OCI-M1 (cell line): ENCODE measurements at places on chromosomes 4 and X.

DNA sequence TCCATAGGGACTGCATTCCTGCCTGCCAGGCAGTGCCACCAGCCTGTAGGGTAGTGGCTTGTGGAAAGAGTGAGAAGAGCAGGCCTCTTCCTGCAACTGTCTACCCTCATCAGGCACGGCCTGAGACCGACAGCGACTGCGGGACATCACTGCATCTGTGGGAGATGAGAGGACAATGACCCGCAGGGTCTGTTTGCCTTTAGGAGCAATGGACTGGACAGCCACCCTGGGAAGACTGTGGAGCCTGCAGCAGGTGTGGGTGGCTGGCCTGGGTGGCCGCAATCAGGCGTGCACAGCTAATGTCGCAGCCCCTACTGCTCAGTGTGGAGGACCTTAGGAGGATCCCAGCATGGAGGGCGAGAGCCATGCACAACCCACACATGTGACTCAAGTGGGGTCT, 227.9 kb downstream of the PTTG2 start:
- no peak for DNase-seq

GRCh38 chr4:184420402-184420801, 53.9 kb downstream of the IRF2 start:
- DNase-seq: no peak

DNA sequence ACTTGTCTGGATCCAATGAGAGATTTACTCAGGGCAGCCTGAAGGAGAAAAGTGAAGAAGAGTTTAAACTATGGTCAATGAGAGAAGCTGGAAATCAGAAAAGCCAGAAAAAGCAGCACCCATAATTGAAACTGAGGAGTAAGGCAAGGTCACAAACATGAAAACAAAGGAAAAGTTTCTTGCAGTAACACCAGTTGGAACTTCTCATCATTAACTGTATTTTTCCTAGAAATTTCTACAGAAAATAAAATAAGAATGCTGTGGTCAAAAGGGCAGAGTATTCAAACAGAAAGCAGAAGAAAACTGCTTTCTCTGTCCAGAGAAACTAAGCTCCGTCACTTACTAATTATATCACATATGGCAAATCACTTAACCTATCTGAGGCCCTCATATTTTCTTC, 102.2 kb downstream of the OR13H1 start:
- DNase-seq: no peak

- DNase-seq: no peak
Measured at GRCh38 chrX:118345045-118345463, 852 bp upstream of the WDR44 start.

GRCh38 chrX:106932960-106933537, 12.8 kb downstream of the CLDN2 start:
- DNase-seq: peak; percentile 1

DNA sequence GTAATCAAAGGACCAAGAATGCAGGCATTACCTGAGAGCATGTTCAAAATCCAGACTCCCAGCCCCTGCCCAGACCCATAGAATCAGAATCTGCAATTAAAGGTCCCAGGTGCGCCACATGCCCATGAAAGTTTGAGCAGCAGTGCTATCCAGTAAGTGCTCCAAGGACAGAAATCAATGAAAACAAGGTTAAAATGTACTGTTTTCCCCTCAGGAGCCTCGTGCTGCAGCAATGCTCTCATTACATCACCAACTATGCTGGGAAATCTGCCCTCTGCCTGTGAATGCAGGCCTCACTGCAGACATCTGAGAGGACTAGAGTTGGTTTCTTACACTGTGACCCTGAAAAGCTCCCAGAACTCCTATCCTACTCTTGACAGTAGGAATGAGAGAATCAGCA, 21.1 kb downstream of the ANXA5 start:
- DNase-seq: no peak

- DNase-seq: no peak
Measured at GRCh38 chr4:4694296-4694772, 152.5 kb upstream of the STX18 start.

GRCh38 chr4:186936496-186937375, 213.1 kb upstream of the FAT1 start:
- no peak for DNase-seq

GRCh38 chr4:7101692-7102515, 34.0 kb upstream of the GRPEL1 start:
- peak; percentile 78 for DNase-seq

DNA sequence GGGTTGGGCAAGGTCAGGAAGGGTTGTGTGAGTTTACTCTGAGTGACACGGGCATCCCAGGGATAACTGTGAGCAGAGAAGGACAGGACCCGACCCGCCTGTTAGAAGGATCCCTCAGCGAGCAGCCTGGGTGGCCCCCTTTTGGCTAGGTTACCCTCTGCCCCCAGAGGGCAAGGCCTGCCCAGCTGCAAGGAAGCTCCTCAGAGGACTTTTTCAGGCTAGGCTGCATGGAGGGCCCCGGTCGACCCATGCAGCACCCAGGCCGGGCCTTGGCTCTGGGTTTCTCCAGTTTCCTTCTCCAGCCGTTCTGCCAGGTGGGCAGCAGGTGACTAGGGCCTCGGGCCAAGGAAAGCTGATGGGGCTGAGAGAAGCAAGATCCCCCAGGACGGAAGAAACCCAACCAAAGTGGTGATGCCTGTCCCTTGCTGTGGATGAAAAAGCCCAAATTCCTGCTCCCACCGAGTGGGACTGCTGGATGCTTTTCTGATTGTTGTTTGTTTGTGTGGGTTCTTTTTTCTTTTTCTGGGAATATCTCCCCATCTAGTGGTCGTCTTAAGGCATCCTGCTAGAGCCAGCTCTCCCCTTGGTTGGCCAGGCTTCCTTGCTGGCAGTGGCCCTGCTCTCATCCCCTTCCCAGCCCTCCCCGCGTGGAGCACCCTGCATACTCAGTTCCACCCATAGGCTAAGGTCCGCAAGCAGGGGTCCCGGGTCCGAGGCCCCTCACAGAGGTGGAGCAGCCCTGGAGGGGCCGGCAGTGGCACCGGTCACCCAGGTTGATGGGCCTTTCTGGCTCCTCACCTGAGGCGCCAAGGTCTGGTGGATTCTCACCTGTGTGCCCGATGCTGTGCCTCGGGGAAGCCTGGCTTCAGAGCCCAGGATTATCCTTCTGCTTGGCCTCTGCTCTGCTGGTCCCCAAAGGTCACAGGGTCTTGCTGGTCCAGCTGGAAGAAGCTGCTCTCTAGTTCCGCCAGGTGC, 1.8 kb downstream of the ZFP92 start:
- no peak for DNase-seq

DNA sequence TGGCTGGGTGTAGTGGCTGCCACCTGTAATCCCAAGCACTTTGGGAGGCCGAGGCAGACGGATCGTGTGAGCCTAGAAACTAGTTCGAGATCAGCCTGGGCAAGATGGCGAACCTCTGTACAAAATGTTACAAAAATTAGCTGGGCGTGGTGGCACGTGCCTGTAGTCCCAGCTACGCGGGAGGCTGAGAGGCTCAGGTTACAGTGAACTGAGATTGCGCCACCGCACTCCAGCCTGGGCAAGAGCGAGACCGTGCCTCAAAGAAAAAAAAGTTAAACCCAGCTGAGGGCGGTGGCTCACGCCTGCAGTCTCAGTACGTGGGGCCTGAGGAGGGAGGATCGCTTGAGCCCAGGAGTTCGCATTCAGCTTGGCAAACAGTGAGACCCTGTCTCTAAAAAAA, 1.1 kb downstream of the TKTL1 start:
- no peak for DNase-seq

DNA sequence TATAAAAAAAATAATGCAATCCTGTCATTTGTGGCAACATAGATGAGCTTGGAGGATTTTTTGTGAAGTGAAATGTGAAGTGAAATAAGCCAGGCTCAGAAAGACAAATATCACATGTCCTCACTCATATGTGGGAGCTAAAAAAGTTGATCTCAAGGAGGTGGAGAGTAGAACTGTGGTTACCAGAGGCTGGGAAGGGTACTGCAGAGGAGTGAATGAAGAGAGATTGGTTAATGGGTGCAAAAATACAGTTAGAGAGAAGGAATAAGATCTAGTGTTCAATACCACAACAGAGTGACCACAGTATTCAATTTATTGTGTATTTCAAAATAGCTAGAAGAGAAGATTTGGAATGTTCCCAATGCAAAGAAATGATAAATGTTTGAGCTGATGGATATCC, 13.4 kb upstream of the ZCCHC18 start:
- DNase-seq: no peak

GRCh38 chrX:138875472-138875871, 164.0 kb upstream of the FGF13 start:
- DNase-seq: no peak

DNA sequence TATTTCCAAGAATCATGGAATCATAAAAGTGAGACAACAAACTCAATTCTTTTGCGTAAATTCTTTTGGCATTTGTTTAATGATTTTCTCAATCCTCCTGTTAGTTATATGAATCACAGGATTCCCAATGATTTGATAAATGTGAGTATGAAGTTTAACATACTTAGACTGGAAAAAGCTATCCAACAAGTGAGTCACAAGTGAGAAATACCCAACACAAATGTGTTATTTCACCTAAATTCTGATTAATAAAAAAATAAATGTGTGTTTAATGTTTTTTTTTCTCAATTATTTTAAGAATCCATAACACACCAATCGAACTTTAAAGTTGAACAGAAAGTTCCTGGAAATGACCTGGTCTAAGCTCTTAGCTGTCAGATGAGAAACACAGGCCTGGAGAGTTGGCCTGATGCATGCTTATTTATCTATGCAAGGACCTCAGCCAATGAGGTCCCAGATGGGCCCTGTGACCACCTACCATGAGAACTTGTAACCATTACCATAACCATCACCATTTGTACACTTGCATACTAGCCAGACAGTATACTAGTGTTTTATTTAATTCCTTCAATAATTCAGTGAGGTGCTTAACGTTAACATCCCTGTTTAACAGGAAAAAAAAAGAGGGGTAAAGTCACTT, 386.7 kb downstream of the SPRY1 start:
- no peak for DNase-seq

DNA sequence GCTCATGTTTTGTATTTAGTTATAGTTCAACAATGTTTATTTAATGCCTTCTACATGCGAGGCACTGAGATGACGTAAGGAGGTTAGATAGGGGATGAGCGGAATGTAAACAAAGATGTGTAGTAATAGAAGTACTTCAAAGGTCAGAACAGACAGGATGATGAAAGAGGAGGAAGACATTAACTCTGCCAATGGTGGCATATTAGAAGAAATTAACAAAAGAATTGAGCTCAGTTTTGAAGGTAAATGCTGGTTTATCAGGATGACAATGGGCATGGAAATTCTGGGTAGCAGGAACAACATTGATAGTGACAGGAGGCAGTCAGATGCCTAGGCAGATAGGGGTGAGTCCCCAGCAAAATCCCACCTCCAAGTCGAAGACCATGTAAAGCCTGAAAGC, 62.3 kb upstream of the PGRMC2 start:
- no peak for DNase-seq

DNA sequence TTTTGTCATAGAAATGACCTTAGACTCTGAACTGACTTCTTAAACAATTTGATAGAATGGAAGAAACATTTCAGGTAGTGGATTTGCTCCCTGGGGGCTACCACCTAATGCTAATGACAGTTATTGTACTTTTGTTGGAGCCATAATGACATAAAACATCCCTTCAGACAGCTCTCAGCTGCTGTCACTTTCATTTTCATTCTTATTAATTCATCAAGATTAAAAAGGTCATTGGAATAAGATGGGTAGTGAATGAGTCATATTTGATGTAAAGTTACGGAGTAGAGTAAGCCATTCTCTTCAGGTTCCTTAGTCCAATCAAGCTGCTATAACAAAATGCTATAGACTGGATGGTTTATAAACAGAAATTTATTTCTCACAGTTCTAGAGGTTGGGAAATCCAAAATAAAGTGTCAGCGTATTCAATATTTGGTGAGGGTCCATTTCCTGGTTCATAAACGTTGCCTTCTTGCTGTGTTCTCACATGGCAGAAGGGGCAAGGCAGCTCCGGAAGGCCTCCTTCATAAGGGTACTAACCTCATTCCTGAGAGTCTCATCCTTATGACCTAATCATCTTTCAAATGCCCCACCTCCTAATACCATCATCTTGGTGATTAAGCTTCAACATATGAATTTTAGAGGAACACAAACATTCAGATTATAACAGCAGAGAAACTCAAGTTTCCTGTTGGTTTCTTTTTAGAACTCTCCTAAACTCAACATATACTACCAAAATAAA, 268.5 kb downstream of the ARAP2 start:
- peak; percentile 34 for DNase-seq

- DNase-seq: peak; percentile 97
Measured at GRCh38 chrX:13734278-13735172, at the start of the genes OFD1 and TRAPPC2. TSS of gene OFD1 (plus strand) at chrX:13734748. CDS start at chrX:13735072, 324 bp downstream. TSS of gene TRAPPC2 (minus strand) at chrX:13734620. CDS start at chrX:13719963, 14,657 bp downstream.

DNA sequence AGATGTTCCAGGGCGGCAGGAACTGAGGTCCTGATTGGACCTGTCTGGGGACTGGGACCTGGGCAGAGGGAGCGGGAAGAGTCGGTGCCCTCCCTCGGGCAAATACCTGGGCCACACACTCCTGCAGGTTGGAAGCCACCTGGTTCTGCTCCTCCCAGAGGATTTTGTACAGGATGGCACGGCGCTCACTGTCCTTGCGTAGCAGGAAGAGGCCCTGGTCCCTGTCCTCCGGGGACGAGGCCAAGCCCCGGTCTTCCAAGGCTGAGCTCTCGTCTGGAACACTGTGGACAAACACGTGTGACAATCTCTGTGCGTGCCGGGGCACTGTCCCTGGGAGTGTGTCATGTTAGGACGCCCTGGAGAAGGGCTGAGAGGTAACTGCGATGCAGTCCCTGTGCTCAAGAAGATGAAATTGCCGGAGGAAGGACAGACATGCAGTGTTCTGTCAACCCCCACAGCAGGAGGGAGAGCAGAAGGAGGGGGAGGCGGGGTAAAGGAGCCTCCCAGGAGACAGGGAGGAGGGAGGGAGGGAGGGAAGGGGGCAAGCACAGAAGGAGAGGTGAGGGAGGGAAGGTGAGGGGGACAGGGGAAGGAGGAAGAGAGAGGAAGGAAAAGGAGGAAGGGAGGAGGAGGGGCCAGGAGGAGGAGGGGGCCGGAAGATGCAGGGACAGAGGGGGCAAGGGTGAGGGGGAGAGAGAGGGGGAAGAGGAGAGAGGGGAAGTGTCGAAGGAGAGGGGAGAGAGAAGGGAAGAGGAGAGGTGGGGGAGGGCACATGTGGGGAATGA, 29.0 kb downstream of the PDHA1 start:
- DNase-seq: peak; percentile 27

DNA sequence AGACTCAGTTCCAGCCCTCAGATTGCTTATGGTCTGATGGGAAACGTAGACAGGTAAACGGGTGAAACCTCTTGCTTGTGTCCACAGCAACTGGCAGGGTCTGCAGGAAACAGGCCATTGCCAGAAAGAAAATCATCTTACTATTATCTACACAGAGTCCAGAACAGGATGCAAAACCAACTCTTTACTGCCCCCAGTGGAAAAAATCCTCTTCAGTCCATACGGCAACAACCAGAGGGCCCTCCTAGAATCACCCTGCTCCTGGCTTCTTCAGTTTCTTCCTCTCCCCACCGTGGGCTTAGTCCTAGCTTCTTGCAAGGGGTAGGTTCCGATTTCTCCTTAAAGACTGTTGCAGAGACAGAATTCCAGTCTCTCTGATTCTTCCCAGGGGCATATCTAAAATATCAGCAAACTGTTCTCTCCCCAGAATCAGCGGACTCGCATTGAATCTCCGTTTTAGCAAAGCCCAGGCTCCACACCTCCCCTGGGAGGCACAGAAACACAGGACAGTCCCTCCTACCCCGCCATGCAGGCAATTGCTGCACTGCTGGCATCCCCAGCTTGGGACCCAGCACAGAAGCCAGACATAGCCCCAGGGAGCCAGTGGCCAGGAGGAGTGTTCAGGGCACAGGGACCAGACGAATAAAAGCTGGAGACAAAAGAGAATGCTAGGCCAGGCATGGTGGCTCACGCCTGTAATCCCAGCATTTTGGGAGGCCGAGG, 41.0 kb upstream of the SH3RF1 start:
- DNase-seq: peak; percentile 88
